ENCODE measurements at places on chromosomes 11 and 22. TPM values are rescaled to one million over a fixed set of nuclear protein-coding genes. Genes with fewer than 3 reads are reported as not detected.

FOLR1 gene
- total RNA-seq, result not detected

IFITM10 gene
- 0.64 TPM for total RNA-seq

- no peak for DNase-seq
Measured at GRCh38 chr22:33873186-33873585, 47.1 kb downstream of the LARGE1 start.

DNA sequence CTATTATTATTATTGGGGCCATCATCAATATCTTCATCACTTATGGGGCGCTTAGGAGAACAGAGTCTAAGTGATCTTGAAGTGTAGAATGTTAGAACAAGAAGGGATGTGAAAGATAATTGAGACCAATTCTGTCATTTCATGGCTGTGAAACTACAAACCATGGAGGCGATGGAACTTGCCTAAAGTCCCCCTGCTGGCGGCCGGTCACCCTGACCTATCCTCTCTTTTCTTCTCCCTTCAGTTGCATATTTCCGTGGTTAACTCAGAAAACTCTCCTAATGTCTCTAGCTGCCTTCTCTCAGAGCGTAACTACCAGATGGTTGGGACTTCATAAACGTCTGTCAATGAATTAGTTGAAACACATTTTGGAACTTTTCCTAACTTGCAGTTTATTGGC, 6.6 kb upstream of the OR4B1 start:
- DNase-seq, result no peak

DNA sequence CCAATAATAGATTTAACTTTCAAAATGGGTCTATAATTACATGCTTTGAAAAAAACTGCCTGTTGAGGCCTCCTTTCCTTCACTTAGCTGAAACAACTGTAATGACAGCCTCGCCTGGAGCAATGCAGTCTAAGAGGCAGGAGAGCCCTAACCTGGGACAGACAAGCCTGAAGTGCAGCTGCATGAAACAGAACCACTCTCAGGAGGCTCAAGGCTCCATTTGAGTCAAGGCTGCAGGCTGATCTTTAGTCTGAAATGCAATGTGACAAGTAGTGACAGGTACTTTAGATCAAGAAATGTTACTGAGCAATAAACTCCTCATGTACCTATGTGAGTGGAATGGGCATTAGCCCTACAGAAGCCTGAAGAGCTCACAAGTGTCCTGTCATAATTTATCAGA, 414.0 kb upstream of the LUZP2 start:
- DNase-seq, result no peak

DNA sequence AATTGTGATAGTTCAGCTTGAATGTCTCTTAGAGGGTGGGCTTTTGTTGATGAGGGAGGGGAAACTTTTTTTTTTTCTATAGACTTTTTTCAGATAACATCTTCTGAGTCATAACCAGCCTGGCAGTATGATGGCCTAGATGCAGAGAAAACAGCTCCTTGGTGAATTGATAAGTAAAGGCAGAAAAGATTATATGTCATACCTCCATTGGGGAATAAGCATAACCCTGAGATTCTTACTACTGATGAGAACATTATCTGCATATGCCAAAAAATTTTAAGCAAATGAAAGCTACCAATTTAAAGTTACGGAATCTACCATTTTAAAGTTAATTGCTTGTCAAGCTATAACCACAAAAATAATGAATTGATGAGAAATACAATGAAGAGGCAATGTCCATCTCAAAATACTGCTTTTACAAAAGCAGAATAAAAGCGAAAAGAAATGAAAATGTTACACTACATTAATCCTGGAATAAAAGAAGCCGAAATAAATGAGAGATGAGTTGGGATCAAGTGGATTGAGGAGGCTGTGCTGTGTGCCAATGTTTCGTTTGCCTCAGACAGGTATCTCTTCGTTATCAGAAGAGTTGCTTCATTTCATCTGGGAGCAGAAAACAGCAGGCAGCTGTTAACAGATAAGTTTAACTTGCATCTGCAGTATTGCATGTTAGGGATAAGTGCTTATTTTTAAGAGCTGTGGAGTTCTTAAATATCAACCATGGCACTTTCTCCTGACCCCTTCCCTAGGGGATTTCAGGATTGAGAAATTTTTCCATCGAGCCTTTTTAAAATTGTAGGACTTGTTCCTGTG, 3.9 kb downstream of the MALAT1 start:
- DNase-seq, result no peak

- no peak for DNase-seq
Measured at GRCh38 chr22:46586531-46587011, 33.6 kb upstream of the GRAMD4 start.
